HT-29 (cell line): ENCODE measurements at places on chromosomes 3 and 15. TPM values are rescaled to one million over a fixed set of nuclear protein-coding genes. Genes with fewer than 3 reads are reported as not detected.

EXOG gene
- total RNA-seq, result 1.6 and 5.1 TPM in 2 replicates

DNA sequence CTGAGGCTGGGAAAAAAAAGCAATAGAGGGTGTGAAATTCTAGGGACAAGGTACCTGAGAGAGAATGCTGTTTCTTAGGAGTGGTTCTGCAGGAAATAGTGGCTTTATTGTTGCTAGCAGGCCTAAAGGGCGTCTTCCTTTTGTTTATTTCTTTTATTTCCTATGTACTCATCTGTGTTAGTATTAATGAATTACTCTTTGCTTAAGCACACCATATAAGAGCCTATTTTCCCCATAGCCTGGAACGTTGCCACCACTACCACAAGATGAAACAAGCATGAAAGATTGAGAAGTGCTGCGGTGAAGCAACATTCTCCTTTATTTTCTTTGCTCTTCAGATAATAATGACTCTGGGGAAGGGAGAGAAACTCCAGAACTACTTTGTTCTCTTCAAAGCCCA, 21.3 kb upstream of the GOLIM4 start:
- no peak for DNase-seq

GRCh38 chr3:8492744-8493511, 8.7 kb upstream of the LMCD1 start:
- no peak for DNase-seq

DNA sequence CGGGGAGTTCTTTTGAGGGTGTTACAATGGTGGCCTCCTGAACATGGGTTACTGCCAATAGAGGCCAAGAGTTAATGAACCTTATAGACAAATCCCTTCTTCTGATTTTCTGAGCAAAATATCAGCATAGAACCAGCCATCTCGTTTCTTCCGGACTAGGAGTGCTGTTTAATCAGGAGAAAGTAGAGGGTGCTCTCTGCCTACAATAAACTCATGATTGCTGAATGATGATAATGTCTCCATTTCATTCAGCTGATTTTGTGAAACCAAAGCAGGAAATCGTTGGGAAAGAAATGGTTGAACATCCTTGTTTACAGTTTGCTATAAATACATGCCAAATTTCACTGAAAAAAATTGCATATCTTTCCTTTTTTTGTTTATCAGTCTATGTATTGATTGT, 142.8 kb upstream of the PLSCR5 start:
- DNase-seq, result no peak

GRCh38 chr15:70068783-70069565, 28.7 kb downstream of the TLE3 start:
- no peak for DNase-seq

DNA sequence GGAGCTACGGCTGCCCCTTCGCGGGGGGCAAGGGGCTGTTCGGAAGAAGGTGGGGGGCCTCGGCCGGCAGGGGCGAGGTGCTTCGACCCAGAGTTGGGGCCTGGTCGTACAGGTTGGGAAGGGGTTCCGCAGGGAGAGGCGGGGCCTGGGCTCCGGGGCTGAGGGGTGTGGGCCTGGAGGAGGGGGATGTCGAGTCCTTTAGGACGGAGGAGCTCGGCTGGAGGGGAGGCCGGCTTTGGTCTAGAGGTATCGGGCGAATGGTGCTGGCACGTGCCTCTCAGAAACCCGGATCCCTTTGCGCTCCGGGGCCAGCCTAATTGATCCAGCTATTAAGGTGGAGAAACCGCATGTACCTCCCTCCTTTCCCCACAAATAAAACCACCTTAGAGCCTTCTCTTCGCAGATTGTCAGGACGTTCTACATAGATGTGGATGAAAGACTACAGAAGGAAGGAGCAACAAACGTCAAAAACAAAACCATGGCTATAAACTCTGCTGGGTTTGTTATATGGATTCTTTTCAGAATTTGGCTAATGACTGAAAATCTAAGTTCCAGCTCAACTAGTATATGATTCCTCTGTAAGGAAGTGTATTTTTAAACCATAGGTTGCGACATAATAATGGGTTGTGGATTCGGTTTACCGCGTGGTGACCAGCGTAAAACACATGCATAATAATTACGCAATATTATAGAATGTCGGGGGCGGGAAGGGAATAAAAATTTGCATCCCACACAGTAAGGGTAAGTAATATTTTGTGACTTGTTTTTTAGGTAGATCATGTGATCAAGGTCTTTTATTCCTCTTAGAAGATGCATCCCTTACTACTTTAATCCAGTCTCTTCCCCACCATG, 644 bp upstream of the NGLY1 start:
- peak; percentile 38 for DNase-seq

DNA sequence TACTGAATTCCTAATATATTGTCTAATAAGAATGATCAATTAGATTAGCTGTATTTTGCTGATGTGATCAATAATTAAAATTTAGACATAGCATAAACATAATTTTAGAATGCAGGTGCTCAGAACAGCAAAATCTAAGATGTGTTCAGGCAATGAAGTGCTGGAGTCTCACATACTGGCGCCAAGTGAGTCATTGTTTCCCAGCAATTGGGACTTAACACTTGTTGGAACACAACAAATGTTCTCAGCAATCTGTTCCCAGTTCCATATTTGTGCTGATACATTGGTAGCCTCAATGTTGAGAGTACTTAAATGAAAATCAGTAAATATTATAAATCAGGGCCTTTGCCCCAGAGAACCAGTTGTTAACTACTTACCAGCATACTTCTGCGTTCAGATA, 619.0 kb downstream of the ROBO1 start:
- no peak for DNase-seq

GRCh38 chr3:22959593-22959992, 243.5 kb upstream of the UBE2E2 start:
- DNase-seq, result no peak

- no peak for DNase-seq
Observed at GRCh38 chr3:162217647-162218046, 721.0 kb downstream of the OTOL1 start.
